ENCODE measurements at places on chromosomes 7 and 10. TPM values are rescaled to one million over a fixed set of nuclear protein-coding genes. Genes with fewer than 3 reads are reported as not detected.

- H3K27ac ChIP-seq = no peak overlapping the region
- no peak overlapping the region for H3K4me3 ChIP-seq
- peaks cover 27% of the 10 kb centered on the region for H3K27me3 ChIP-seq
These were observed 21.5 kb downstream of the TEX36 start for GRCh38 chr10:125661431-125661940.

PSMC2 gene
- total RNA-seq = 93.5 TPM

CLCN1 gene
- total RNA-seq = 0.14 TPM

DNA sequence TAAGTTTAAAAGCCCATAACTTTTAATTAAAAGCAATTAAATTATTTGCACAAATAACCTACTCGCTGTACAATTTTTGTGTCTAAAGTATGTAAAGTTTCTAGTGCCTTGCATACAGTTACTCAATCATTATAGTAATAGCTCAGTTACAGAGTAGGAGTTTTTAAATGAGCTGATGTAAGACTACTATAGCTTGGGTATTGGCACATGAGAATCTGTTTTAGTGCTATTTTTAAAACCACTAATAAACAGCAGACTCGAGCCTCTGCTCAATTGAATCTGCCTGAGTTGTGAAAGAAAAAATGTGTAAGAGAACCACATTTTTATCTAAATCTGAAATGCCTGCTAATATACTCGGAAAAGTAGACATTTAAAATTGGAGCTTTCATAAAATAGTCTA is 31.1 kb downstream of the CTNNA3 start:
- no peak overlapping the region for H3K27ac ChIP-seq
- H3K4me1 ChIP-seq = peaks cover 4% of the 10 kb centered on the region
- no peaks in the 10 kb centered on the region for H3K36me3 ChIP-seq
- peaks cover 4% of the 10 kb centered on the region for H3K27me3 ChIP-seq
- H3K4me3 ChIP-seq = no peak overlapping the region

GRCh38 chr10:23643111-23643780 is 204.4 kb downstream of the OTUD1 start:
- peaks cover 42% of the 10 kb centered on the region for H3K27me3 ChIP-seq
- no peak overlapping the region for H3K4me3 ChIP-seq
- no peaks in the 10 kb centered on the region for H3K4me1 ChIP-seq
- H3K27ac ChIP-seq = no peak overlapping the region
- H3K36me3 ChIP-seq = no peaks in the 10 kb centered on the region

COX19 gene
- total RNA-seq = 20.3 TPM

GRCh38 chr7:45342236-45342635 is 184.6 kb downstream of the RAMP3 start:
- DNase-seq = no peak
- peaks cover 5% of the 10 kb centered on the region for H3K4me1 ChIP-seq
- no peak overlapping the region for H3K4me3 ChIP-seq
- peaks cover 21% of the 10 kb centered on the region for H3K27me3 ChIP-seq
- H3K36me3 ChIP-seq = no peaks in the 10 kb centered on the region

DNA sequence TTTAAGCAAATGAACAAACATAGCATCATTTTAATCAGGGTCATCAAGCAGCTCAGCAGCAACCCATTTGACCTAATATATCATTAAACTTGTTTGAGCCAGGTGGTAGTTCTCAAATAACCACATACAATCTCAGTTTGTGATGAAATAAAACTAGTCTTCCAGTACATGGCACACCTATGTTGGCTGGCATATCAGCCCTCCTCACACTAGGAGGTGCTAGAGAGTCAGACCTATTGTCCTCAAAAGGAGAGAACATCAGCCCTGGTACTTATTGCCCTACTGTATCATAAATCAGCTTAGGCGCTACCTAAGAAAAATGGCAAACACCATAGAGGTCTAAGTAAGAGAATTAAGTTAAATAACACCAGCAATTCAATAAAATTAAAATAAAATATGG is 81.7 kb downstream of the CABCOCO1 start:
- no peak overlapping the region for H3K4me3 ChIP-seq
- H3K27me3 ChIP-seq = no peaks in the 10 kb centered on the region
- H3K27ac ChIP-seq = no peak overlapping the region
- H3K4me1 ChIP-seq = peaks cover 23% of the 10 kb centered on the region
- no peak for DNase-seq

Data from progenitor cell of endocrine pancreas (in vitro differentiated cells).